ENCODE measurements at places on chromosomes 5 and 9. TPM values are rescaled to one million over a fixed set of nuclear protein-coding genes. Genes with fewer than 3 reads are reported as not detected.
A peak's percentile ranks its signal among the peaks of the same experiment; 100 is the strongest.

DNA sequence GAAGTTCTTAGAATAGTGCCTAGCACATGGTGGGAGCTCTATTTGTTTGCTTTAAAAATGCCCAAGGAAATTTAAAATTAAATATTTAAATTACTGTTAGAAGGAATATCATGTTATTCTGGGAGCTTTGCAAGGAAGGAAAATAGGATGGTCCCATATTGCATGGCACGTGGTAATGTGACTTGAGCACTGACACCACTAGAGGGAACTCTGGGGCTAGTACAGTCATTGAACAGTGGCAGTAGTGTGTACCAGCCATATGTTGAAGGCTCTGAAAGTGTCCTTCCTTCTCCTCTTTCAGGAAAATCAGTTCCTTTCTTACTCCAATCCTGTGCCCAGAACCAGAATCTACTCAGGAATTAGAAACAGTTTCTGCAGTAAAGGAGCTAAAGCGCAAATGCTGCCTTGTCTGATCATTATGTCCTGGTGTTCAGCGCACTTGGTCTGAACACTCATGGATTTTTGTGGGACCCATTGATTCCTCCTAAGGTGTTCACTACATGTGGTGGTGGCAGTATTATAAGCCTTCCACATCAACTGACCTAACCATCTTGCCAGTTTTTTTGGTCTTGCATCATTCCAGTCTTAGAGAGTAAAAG lies 54.1 kb downstream of the GDA start:
- peak; percentile 64 for DNase-seq

Gene LRRC70
- polyA plus RNA-seq, result not detected

Gene PCDHGA6
- polyA plus RNA-seq, result 0.22 TPM

DNA sequence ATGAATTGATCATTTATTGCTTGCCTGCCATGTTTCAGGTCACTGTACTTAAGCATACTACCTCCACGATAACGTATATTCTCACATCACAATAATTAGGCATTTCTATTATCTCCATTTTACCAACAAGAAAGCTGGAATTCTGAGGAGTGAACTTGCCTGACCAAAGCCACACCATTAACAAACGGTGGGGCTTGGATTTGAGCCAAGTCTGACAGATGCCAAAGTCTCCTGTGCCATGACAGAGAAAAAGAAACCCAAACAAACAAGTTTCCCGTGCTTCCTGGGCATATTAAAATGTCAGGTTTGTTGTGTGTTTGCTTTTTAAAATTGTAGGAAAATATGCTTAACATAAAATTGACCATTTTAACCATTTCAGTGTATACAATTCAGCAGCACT lies 40.8 kb upstream of the KCNV2 start:
- DNase-seq, result no peak

DNA sequence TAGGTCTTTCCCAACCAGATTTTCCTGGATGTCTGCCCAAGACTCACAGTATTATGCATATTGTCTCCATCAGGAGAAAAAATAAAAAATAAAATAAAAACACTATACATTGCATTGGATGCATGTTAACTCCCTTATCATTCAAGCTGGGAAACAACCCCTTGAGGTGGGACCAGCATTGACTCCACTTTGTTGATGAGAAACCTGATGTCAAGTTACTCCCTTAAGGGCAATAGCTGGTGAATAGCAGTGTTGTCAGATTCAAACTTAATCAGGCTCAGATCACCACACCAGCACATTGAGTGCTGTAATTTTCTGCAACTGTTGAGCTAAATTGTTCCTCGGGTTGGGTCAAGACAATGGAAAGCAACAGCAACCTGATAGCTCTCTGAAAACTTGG lies 264.0 kb upstream of the TRIM32 start:
- no peak for DNase-seq

- DNase-seq, result no peak
Measured at GRCh38 chr5:179620703-179621350, 2.6 kb downstream of the HNRNPH1 start.

GRCh38 chr5:317086-317811 lies 4.3 kb upstream of the AHRR start:
- DNase-seq, result peak; percentile 82

- DNase-seq, result peak; percentile 63
Measured at GRCh38 chr9:32589083-32589723, 16.2 kb upstream of the NDUFB6 start.

Gene HK3
- polyA plus RNA-seq, result 0.17 TPM

DNA sequence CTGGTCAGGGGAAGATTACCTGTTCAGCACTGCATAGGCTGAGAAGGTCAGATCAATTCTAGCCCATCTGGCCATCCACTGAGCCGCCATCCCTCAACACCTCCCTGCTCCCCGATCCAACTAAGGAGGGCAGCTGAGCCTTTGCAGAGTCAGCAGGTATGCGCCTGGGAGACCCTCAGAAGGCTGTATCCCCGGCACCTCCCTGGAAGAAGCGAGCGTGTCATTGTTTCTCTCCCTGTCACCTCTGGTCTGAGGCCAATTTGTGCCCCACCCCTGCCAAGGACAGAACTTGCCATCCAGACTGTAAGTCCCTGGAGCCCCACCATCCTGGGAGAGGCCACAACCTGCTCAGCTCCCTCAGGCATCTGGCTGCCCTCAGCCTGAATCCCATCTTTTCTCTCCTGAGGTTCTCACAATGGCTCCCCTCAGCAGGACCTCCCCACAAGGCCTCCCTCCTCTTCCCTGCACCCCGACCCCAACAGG lies 2.6 kb downstream of the CLTB start:
- no peak for DNase-seq

GRCh38 chr5:99032234-99033013 lies 103.6 kb upstream of the CHD1 start:
- peak; percentile 67 for DNase-seq

DNA sequence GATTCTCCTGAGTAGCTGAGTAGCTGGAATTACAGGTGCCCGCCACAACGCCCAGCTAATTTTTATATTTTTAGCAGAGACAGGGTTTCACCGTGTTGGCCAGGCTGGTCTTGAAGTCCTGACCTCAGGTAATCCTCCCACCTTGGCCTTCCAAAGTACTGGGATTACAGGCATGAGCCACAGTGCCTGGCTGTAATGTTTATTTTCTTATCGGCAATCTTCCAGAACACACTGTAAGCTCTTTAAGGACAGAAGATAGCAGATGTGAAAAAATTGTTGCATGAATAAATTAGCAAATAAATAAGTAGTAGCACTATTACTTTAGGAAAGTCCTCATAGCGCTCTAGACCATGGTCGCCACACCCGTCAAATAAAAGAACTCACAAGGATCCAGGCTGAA lies 100.5 kb downstream of the ENC1 start:
- no peak for DNase-seq

Gene ZMAT2
- 209 TPM for polyA plus RNA-seq

GRCh38 chr9:95070549-95071021 lies 246.9 kb downstream of the FANCC start:
- no peak for DNase-seq

Gene IRGM
- polyA plus RNA-seq, result not detected

Gene KCNIP1
- 0.05 TPM for polyA plus RNA-seq

GRCh38 chr9:130845901-130846481 lies 10.9 kb downstream of the ABL1 start:
- DNase-seq, result peak; percentile 23

Gene PLK2
- polyA plus RNA-seq, result 230 TPM

Measured in A549 (cell line).